LoVo (cell line): ENCODE measurements at places on chromosomes 3 and 15.

- no peak for DNase-seq
Measured at GRCh38 chr15:69524296-69524695, 71.7 kb downstream of the RPLP1 start.

DNA sequence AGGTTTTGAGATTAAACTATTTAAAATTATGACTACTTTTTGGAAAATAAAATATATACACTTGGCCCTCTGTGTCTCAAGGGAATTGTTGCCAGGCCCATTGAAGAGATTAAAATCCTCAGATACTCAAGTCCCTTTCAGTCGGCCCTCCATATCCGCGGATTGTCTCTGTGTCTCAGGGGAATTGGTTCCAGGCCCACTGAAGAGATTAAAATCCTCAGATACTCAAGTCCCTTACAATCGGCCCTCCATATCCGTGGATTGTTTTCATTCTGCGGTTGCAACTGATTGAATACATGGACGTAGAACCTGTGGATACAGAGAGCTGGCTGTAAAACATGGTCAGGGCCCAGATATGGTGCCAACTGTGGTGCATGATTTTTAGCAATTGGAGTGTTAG lies 15.7 kb upstream of the LRCH3 start:
- no peak for DNase-seq

DNA sequence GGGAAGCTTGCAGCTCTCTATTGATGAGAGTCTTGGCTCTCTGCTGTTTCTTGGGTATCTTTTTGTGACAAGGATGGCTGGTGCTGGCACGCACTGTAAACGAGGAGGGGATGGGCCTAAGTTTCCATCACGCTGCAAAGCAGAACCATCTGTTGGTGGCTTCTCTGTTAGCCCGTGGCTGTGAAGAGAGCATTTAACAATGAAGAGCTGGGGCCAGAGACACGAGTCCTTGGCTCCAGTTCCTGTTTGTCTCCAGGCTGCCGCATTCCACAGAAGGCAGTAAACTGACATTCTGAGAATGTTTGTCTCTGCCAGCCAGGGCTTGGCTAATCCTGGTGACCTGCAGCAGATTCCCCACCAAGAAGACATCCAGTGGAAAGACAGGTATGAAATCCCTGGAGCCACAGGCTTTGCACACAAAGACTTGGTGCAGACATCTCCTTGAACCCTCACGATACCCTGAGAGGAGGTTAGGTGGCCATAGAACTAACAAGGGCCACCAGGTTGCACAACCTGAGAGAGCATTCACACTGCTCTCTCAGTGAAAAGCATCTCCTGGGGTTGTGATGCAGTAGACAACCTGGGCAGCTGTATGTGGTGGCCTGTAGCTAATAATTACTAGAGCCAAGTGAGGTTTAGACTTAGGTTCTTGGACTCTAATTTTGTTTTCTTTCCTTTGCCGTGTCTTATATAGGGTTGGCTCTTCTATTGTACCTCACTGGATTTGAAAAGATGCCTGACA lies 130.9 kb downstream of the ASB7 start:
- DNase-seq, result peak; percentile 75

- no peak for DNase-seq
Measured at GRCh38 chr3:182568876-182569275, 224.4 kb upstream of the ATP11B start.

- DNase-seq, result peak; percentile 39
Measured at GRCh38 chr3:132652640-132653270, 6.9 kb downstream of the ACAD11 start.
